ENCODE measurements at places on chromosomes 11 and 22.
A peak's percentile ranks its signal among the peaks of the same experiment; 100 is the strongest.

DNA sequence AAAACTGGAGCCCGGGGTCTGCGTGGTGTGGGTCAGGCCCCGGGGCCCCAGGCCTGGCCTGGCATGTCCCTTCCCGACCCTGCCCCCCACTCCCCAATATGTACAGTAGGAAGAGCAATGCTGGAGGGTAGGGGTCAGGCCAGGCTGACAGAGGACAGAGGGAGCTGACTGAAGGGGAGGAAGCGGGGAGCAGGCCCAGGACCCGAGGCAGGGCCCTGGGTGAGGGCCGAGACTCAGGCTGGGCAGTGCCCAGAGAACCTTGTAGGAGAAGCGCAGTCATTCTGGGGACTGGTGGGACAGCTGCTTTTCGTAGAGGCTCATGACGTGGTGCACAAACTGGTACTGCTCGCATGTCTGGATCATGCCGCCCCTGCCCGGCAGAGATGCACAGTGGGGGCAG, 2.7 kb upstream of the IGSF22 start:
- no peak for DNase-seq

- no peak for DNase-seq
Observed at GRCh38 chr11:117037279-117037974, 60.8 kb downstream of the SIK3 start.

DNA sequence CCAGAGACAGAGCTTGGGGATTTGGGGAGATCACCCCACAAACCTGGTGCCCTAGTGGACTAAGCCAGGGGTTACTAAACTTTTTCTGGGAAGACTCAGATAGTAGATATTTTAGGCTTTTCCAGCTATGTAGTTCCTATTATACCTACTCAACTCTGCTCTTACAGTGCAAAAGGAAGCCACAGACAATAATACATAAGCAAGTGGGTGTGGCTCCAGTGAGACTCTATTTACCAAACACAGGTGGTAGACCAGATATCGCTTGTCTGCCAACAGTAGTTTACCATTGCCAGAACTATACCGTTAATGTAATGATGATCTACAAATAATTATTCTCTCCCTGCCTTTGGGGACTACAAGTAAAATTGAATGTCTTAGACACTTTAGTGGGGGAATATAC, 6.9 kb downstream of the LDHC start:
- DNase-seq: no peak

GRCh38 chr11:112279901-112280267, 19.2 kb upstream of the PLET1 start:
- DNase-seq: peak; percentile 59

- DNase-seq: no peak
Observed at GRCh38 chr11:108117746-108118371, 3.5 kb upstream of the ACAT1 start.

GRCh38 chr11:17519061-17519885, 24.9 kb downstream of the USH1C start:
- no peak for DNase-seq

Data from stimulated activated CD8-positive, alpha-beta memory T cell treated with anti-CD3 and anti-CD28 coated beads, Interleukin-4, amount 100 ng/mL, for 1 hour (primary cell).